Fibroblast of skin of right quadriceps (primary cell): ENCODE measurements at places on chromosomes 12 and 14.

GRCh38 chr12:30692470-30692869 is 3.2 kb downstream of the IPO8 start:
- DNase-seq, result no peak

GRCh38 chr14:89240414-89240813 is 176.6 kb downstream of the FOXN3 start:
- DNase-seq, result peak; percentile 52

DNA sequence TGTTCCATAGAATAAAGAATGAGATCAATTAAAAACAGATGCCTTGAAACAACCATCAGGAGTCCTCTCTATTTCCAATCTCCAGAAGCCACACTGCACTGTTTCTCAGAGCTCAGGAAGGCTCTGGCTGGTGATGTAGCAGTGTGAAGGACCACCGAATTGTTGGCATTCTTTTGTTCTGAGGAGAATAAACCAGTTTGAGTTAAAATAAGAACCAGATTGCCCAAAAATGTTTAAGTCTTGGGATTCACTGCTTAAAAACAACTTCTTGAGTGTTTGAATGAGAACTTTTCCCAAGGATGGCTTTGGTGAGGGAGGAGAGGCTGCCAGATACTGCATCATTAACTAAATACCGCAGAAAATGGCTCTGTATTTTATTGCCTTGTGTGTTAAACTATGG is 341.2 kb downstream of the C12orf75 start:
- peak; percentile 98 for DNase-seq

GRCh38 chr12:108804271-108804953 is 53.0 kb downstream of the SSH1 start:
- peak; percentile 90 for DNase-seq

- no peak for DNase-seq
Observed at GRCh38 chr12:86257134-86257533, 943 bp upstream of the MGAT4C start.

GRCh38 chr12:123519141-123520001 is 14.1 kb downstream of the RILPL1 start:
- DNase-seq, result peak; percentile 66

DNA sequence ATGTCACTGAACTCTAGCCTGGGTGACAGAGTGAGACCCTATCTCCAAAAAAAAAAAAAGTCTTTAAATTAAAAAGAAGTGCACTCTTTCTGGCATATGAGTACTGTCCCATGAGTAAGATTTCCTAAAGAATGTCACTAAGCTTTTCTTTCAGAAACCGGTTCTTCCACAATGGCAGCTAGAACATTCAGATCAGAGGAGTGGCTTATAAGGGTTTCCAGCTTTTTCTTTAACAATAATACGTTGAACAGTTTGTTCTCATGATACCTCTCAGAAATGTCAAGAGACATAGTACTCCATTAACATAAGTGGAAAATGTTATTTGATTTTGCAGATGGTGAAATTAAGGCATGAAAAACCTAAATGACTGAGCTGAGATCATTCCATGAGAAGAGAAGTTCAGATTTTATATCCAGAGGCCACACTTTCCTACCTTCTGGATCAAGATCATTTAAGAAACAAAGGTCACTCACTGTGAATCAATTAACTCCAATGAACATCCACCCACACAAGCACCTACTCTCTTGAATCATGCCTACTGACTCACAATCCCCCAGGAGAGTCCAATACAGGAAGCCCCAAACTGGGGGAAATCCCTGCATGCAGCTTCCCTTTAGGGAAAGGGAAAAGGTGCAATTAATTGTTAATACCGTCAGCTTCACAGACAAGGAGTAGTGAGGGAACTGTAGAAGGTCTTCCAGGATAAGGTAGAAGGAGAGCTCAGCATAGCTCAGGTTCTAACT is 86.9 kb downstream of the SPTSSA start:
- no peak for DNase-seq

- DNase-seq, result no peak
Observed at GRCh38 chr12:19185262-19185929, 55.9 kb downstream of the PLEKHA5 start.

- no peak for DNase-seq
Observed at GRCh38 chr14:35979531-35979930, 153.4 kb downstream of the BRMS1L start.

GRCh38 chr14:30385925-30386324 is 173.0 kb upstream of the G2E3 start:
- no peak for DNase-seq
